ENCODE measurements at places on chromosomes 2 and 18. TPM values are rescaled to one million over a fixed set of nuclear protein-coding genes. Genes with fewer than 3 reads are reported as not detected.

DNA sequence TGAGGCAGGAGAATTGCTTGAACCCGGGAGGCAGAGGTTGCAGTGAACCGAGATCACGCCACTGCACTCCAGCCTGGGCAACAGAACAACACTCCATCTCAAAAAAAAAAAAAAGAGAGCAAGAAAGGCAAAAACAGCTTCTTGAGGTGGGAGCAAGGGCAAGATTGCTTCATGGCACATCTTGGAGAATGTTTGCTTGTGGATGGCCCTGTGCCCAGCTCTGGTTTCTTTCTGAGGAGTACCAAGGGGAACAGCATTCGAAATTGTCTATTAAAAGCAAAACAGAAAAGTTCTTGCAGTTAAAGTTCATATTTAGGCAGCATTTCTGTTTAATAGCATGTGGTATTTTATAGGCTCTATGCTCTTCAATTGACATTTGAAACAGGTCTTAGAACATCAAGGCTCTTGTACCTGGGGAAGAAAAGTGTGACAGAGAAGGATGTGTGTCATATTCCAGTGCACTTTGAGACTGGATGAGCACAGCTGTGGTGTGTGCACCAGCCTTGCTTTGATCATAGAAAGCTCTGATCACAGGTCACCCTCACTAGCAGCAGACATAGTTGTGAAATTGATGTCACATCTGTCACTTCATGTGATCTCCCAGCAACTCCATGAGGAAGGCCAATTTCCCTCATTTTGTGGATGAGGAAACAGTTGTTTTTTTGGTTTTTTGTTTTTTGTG is 154.3 kb downstream of the UXS1 start:
- H3K27ac ChIP-seq, result no peak overlapping the region
- no peak overlapping the region for H3K4me3 ChIP-seq
- H3K36me3 ChIP-seq, result no peaks in the 10 kb centered on the region

GRCh38 chr18:54233228-54233625 is 8.8 kb upstream of the MBD2 start:
- H3K36me3 ChIP-seq, result no peaks in the 10 kb centered on the region
- H3K4me3 ChIP-seq, result no peak overlapping the region
- peaks cover 3% of the 10 kb centered on the region for H3K4me1 ChIP-seq
- DNase-seq, result no peak
- no peak overlapping the region for H3K27ac ChIP-seq

- DNase-seq, result no peak
- H3K4me3 ChIP-seq, result no peak overlapping the region
- peaks cover 9% of the 10 kb centered on the region for H3K4me1 ChIP-seq
- H3K27ac ChIP-seq, result no peak overlapping the region
Observed at GRCh38 chr2:43088143-43089073, 138.0 kb downstream of the ZFP36L2 start.

GRCh38 chr2:118388771-118389170 is 300.5 kb downstream of the INSIG2 start:
- H3K36me3 ChIP-seq, result no peaks in the 10 kb centered on the region
- peaks cover 7% of the 10 kb centered on the region for H3K27me3 ChIP-seq
- no peak overlapping the region for H3K27ac ChIP-seq
- no peaks in the 10 kb centered on the region for H3K4me1 ChIP-seq
- no peak for DNase-seq
- no peak overlapping the region for H3K4me3 ChIP-seq

DNA sequence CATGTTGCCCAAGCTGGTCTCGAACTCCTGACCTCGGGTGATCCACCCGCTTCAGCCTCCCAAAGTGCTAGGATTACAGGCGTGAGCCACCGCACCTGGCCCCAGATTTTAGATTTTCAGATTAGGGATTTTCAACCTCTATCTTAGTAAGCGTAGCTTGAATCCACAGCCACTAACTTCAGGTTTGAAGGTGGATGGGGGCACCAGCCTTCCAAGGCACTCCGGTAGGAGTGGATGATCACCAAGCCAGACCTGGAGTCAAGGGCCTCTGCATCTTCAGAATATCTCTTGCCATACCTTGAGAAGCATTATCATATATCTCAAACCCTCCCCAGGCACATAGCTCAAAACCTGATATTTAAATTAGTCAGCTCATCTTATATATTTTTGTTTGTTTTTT is 17.9 kb downstream of the GALM start:
- no peak overlapping the region for H3K27ac ChIP-seq
- peaks cover 35% of the 10 kb centered on the region for H3K4me1 ChIP-seq
- H3K4me3 ChIP-seq, result no peak overlapping the region
- H3K36me3 ChIP-seq, result peaks cover 57% of the 10 kb centered on the region
- no peak for DNase-seq
- H3K27me3 ChIP-seq, result no peaks in the 10 kb centered on the region

- H3K27me3 ChIP-seq, result no peaks in the 10 kb centered on the region
- DNase-seq, result no peak
- no peaks in the 10 kb centered on the region for H3K4me1 ChIP-seq
- H3K27ac ChIP-seq, result no peak overlapping the region
- no peak overlapping the region for H3K4me3 ChIP-seq
- no peaks in the 10 kb centered on the region for H3K36me3 ChIP-seq
Observed at GRCh38 chr2:201919308-201919634, 112.9 kb downstream of the CDK15 start.

DNA sequence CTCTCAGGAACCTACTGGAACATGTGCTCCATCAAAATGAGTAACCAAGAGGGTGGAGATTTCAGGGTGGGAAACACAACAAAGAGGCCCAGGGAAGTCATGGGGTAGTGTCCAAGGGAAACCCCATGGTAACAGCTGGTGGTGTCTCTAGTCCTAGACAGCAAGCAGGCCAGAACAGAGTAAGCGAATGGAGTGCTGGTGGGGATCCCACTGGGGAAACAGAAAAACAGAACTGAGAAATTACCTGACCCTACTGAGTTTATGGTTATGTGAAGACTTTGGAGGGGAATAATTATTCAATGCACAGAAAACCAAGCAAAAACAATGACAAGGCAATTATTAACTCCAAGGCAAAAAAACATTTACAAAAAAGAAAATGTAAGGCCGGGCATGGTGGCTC is 16.9 kb downstream of the ERCC3 start:
- no peak for DNase-seq
- H3K27ac ChIP-seq, result no peak overlapping the region
- peaks cover 39% of the 10 kb centered on the region for H3K36me3 ChIP-seq
- no peak overlapping the region for H3K4me3 ChIP-seq
- H3K4me1 ChIP-seq, result peaks cover 6% of the 10 kb centered on the region
- H3K27me3 ChIP-seq, result no peaks in the 10 kb centered on the region

GRCh38 chr2:153145470-153145978 is 333.0 kb downstream of the RPRM start:
- H3K4me1 ChIP-seq, result no peaks in the 10 kb centered on the region
- no peak for DNase-seq
- H3K36me3 ChIP-seq, result no peaks in the 10 kb centered on the region
- H3K27me3 ChIP-seq, result no peaks in the 10 kb centered on the region

- no peaks in the 10 kb centered on the region for H3K27me3 ChIP-seq
- H3K27ac ChIP-seq, result no peak overlapping the region
- DNase-seq, result no peak
- no peaks in the 10 kb centered on the region for H3K36me3 ChIP-seq
Observed at GRCh38 chr18:23643815-23644490, 18.8 kb downstream of the ANKRD29 start.

DNA sequence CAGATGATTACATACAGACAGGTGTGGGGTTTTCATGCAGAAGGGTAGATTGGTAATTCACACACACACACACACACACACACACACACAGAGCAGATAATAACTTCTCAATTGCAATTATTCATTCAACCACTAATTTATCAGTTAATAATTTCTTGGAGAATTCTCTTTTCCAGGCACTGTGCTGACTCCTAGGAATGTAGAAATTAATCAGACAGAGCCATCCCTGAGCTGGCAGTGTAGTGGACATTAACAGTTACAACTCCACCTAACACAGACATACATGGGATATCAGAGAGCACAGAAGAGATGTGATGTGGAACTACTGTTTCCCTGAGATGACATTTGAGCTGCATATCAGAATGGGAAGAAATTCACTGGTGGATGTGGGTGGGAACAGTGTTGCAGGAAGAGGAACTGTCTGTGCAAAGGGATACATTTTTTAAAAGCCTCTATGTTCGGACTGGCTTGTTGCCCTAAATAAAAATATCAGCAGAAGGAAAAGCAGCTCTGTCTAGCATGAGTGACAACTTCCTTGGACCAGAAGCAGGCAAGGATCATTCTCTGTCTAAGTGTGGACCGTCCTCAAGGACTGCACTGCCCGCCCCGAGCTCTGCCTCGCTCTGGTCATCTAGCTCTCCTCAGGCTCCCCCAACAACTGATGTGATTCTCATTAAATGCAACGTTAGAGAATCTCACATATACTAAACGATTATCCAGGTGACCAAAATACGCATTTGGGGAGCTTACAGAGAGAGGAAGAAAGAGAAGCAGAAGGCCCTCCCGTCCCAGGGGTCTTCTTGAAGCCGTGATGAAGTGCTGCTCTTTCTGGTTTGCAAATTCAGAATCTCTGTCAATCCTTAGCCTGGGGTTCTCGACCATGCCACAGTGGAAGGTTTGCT is 173.4 kb upstream of the TRIB2 start:
- no peak overlapping the region for H3K27ac ChIP-seq
- H3K4me1 ChIP-seq, result peaks cover 8% of the 10 kb centered on the region
- no peak overlapping the region for H3K4me3 ChIP-seq
- H3K36me3 ChIP-seq, result no peaks in the 10 kb centered on the region

DNA sequence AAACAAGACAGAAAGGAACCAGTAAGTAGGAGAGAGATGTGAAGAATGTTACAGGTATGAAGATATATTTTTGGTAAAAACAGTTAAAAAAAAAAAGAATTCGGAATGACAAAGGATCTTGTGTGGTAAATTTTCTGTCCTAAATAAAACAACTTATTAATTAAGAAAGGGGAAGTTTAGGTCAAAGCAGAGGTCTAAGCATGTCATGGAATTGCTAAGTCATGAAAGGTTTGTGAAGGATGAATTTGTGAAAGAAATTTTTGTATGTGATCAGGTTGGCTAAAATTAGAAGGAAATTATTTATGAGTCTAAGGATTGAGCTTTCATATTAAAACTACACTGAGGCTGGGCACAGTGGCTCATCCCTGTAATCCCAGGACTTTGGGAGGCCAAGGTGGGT is 11.1 kb upstream of the ALPG start:
- no peak overlapping the region for H3K4me3 ChIP-seq
- H3K4me1 ChIP-seq, result no peaks in the 10 kb centered on the region
- no peak overlapping the region for H3K27ac ChIP-seq
- no peaks in the 10 kb centered on the region for H3K36me3 ChIP-seq

DNA sequence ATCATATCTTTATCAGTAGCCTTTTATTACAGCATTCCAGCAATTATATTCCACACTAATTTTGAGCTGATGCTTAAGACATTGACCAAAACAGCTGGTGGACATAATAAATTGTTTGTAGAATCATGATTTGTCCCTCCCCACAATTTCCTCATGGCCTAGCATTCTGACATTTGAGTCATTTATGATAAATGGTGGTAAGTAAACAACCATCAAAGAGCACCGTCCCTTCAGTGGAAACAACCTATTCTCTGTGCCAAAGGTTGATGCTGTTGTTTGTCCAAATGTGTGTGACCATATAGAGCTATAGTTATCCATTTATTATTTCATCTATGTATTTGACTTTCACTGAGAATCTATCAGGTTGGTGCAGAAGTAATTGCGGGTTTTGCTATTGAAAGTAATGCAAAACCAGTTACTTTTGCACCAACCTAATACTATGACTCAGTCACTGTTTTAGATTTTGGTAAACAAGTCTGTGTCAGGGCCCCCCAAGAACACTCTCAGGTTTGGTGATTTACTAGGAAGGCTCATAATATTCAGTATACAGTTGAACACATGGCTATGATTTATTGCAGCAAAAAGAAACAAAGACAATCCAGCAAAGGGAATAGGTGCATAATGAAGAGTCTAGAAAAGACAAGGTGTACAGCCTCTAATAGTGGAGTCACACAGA is 608.7 kb upstream of the REG3G start:
- no peaks in the 10 kb centered on the region for H3K27me3 ChIP-seq
- no peak overlapping the region for H3K4me3 ChIP-seq
- DNase-seq, result no peak

DNA sequence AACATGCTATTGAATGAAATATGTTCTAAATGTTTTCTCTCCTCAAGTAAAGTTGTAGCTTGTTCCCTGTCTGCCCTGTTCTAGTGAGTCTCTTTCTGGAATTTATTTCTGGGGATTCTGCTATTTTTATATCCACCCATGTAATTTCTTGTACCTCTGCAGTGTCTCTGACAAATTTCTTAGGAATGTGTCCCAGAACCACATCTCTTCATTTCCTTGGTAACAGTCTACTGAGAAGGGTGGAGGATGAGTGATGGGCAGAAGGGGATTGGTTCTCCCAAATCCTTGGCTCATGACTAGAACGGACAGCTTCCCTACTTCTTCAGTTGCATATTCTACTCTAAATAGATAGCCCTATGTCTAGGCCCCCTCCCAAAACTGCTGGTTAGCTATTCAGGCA is 490.6 kb upstream of the LINC00305 start:
- H3K27ac ChIP-seq, result no peak overlapping the region
- no peaks in the 10 kb centered on the region for H3K4me1 ChIP-seq
- H3K36me3 ChIP-seq, result no peaks in the 10 kb centered on the region
- no peak for DNase-seq
- no peaks in the 10 kb centered on the region for H3K27me3 ChIP-seq
- H3K4me3 ChIP-seq, result no peak overlapping the region

DNA sequence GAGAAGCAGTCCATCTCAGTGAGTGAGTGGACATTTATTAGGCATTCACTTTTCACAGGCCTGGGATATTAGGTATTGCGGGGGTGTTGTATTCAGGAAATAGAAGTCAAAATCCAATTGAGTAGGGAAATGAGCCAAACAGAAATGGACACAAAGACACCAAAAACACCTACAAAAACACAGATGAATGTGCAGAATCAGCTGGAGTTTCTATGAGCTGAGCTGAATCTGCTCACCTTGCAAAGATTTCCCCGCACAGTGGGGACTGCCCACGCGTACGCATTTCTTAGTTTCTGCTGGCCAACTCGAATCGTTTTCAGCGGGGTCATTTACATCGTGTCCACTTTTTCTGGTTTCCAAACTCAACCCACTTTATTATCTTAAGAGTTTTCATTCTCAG is 160.0 kb downstream of the BCL2 start:
- H3K4me1 ChIP-seq, result peaks cover 98% of the 10 kb centered on the region
- H3K27ac ChIP-seq, result peak overlapping the region; percentile 99
- peak; percentile 66 for DNase-seq
- H3K36me3 ChIP-seq, result peaks cover 7% of the 10 kb centered on the region

- no peak overlapping the region for H3K4me3 ChIP-seq
- peaks cover 16% of the 10 kb centered on the region for H3K36me3 ChIP-seq
- no peak overlapping the region for H3K27ac ChIP-seq
- H3K27me3 ChIP-seq, result no peaks in the 10 kb centered on the region
- no peaks in the 10 kb centered on the region for H3K4me1 ChIP-seq
Observed at GRCh38 chr2:121368836-121369235, 83.8 kb upstream of the TFCP2L1 start.

Gene GNLY
- total RNA-seq, result 3.2 TPM

Gene CYTIP
- total RNA-seq, result 610 TPM

Gene POLR1A
- 25.3 TPM for total RNA-seq

Gene HOXD12
- total RNA-seq, result not detected

Gene NTSR2
- not detected for total RNA-seq

Gene AQP12A
- not detected for total RNA-seq

Gene SPATA3
- not detected for total RNA-seq
